ENCODE measurements at places on chromosomes 3 and 15.
A peak's percentile ranks its signal among the peaks of the same experiment; 100 is the strongest.

DNA sequence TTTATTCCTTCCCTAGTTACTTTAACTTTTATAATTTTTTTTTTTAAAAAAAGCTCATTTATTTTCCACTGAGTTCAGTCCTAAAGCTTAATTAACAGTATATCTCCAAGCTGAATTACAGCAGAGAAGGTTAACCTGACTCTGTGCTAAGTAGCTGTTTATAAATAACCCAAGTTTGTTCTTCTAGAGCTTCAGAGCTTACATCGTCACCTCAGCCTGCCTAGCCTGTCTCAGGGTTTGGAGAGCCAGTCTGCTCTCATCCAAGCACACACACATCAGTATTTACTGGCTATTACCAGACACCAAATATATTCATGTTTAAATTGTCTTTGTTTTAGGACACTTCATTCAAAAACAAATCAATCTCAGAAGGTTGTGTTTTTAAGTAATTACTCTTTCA lies 154.9 kb downstream of the CDIN1 start:
- no peak for DNase-seq

- no peak for DNase-seq
Observed at GRCh38 chr3:62119139-62119538, 254.2 kb downstream of the FEZF2 start.

- DNase-seq, result peak; percentile 44
Observed at GRCh38 chr3:46909535-46910161, 32.1 kb downstream of the PTH1R start.

DNA sequence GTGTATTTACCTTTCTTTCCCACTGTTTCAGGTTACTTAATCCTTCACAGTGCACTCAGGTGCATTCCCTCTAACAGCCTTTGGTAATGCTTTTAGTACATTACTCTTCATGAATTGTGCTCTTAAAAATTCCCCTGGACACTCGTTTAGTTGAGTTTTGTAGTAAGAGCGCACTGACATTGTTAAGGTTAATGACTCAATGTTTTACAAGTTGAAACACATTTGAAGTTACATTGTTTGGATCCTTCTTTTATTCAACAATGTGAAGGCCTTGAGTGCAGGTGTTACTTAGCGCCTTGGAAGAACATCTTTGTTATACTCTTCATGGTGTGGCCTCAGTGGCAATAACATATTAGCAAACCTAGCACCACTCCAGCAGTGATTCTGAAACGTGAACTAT lies 739.6 kb downstream of the NAALADL2 start:
- DNase-seq, result no peak

GRCh38 chr15:100779331-100780207 lies 100.1 kb upstream of the ALDH1A3 start:
- DNase-seq, result no peak

DNA sequence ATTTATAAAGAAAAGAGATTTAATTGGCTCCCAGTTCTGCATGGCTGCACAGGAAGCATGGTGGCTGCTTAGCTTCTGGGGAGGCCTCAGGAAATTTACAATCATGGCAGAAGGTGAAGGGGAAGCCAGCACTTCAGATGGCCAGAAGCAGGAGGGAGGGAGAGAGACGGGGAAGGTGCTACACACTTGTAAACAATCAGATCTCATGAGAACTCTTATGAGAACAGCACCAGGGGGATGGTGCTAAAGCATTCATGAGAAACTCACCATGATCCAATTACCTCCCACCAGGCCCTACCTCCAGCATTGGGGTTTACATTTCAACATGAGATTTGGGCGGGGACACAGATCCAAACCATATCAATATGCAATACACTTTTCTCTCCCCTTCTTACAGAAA lies 73.7 kb downstream of the ECT2 start:
- DNase-seq, result no peak

DNA sequence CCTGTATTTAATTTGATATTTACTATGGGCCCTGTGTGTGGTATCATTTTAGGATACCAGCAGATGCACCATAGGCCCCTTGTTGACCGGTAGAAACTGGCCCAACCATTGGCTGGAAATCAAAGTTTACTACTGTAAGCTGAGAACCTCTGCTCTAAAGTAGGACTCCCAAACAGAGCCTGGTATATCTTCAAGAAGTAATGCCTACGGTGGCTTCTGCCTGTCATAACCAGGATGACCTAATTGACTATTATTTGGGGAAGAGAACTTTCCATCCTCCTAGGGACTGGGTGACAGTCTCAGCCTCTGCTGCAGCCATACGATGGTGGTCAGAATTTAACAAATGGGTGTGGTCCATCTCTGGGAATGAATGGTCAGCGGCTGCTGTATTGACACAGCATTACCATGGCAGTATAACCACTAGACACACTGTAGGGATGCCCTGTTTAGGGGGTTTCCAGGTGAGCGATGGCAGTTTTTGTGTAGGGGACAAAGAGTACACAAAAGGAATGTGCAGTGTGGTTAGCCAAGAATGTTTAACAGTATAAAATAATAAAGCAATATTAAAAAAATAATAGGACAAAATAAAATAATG lies 37.3 kb downstream of the RARB start:
- no peak for DNase-seq

- DNase-seq, result no peak
Observed at GRCh38 chr3:182631183-182632076, 161.9 kb upstream of the ATP11B start.

GRCh38 chr3:182308328-182308727 lies 485.0 kb upstream of the ATP11B start:
- no peak for DNase-seq

- DNase-seq, result no peak
Observed at GRCh38 chr3:160677459-160677881, 510 bp downstream of the ARL14 start.

DNA sequence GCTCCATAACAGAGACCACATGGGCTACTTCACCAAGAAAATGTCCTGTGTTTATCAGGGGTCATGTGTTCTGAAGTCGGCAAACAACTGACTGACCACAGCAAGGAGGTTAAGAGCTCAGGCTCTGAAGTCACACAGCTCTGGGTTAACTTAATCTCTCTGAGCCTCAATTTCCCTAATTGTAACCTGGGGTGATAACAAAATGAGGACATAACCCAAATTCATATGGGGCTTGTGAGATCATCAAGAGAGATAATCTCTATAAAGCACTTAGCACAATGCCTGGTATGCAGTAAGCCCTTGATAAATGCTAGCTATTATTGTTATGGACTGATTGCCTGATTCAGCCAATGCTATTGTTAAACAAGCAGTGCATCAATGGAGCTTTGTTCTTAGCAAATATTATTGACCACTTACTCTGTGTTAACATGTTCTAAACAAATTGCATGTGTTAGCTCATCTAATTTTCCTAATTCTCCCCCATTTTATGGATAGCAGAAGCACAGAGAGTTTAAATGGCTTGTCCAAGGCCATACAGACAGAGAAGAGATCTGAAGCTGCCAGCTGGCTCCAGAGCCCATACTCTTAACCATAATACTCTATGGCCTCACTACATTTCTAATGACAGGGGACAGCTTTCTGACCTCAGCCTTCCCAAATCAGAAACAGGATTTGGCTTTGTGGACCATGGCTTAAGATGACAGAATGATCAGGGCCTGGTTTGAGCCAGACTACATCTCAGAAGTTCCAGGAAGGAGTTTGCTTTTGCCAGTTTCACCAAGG lies 78.3 kb downstream of the SHQ1 start:
- DNase-seq, result no peak

DNA sequence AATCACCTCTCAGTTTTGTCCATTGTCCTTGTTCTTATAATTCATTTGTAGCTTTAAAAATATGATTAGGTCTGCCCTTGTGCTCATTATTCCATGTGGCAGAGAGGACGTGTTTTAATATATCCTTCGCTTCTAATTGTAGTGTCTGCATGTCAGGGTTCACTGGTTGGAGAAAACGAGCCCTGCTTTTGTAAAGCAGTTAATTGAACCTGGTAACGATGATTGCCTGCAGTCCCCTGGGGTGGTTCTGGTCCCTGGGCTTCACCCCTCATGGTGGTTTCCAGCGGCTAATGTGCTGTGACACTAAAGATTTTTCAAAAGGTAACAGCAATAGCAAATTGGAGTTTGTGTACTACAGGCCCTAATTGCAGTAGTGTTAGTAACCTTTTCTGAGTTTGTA lies 299.6 kb downstream of the CACNA2D3 start:
- DNase-seq, result no peak

GRCh38 chr3:28590860-28591259 lies 242.2 kb upstream of the AZI2 start:
- no peak for DNase-seq

- DNase-seq, result no peak
Observed at GRCh38 chr15:50893976-50894375, 14.5 kb upstream of the AP4E1 start.

Measured in stimulated activated CD4-positive, alpha-beta T cell treated with anti-CD3 and anti-CD28 coated beads, Interleukin-1b, Interleukin-23, amount 100 ng/mL, for 1 hour (primary cell).